ENCODE measurements at places on chromosomes 3 and 15.

- DNase-seq, result no peak
Observed at GRCh38 chr3:102400766-102401165, 34.0 kb upstream of the ZPLD1 start.

- no peak for DNase-seq
Observed at GRCh38 chr15:25374143-25374542, 64.7 kb downstream of the UBE3A start.

DNA sequence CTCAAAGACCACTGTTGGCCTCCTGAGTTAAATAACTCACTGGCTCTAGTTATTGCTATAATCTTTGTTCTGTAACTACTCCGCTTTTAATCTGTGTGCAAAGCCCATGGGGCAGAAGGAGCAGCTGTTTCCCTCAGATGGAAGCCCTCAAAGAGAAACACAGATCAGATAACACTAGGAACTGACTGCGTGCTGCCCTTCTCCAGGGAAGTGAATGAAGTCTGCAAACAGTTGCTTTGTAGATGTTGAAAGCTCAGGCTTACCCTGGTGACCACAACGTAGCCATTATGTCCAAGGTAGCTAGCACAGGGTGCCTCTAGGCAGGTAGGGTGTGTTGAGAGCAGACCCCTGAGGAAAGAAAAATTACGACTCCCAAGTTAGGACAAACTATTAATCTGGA is 152.3 kb upstream of the STAC start:
- no peak for DNase-seq

DNA sequence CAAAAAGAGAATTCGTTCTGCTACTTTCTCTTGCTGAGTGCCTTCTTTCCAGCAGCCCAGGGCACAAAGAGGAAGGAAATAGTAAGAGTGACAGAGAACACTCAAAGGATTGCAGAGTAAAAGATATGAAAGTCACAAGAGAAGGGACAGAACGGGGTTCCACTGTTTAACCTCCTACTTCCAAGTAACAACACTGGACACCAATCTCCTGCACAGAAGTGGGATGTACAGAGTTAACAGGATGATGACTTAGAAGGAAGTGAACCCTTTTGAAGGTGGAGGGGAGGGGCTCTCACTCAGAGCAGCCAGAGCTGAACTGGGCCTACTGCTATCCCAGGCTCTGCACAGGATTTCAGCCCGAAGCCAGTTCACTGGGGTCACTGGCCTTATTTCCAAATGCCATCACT is 130.1 kb upstream of the PRICKLE2 start:
- DNase-seq, result no peak

GRCh38 chr15:66651913-66652642 is 50.0 kb upstream of the SMAD6 start:
- no peak for DNase-seq

DNA sequence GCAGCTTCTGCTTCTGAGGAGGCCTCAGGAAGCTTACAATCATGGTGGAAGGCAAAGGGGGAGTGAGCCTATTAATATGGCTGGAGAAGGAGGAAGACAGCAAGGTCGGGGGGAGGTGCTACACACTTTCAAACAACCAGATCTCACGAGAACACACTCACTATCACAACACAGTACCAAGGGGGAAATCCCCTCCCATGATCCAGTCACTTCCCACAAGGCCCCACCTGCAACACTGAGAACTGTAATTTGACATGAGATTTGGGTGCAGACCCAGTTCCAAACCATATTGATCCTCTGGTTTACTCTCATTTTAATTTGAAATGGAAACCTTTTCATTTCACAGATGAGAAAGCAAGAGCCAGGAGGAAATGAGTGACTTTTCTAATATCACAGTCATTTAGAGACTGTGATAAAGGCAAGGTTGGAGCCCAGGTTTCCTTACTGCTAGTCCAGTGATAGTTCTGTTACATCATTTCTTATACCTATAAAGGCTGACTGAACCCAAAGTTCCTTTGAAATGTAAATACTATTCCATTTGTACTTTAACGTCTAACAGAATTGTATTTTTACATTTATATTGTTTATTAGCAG is 105.8 kb upstream of the GAP43 start:
- DNase-seq, result no peak

GRCh38 chr3:128908951-128909350 is 29.5 kb downstream of the ACAD9 start:
- DNase-seq, result no peak

- DNase-seq, result no peak
Observed at GRCh38 chr3:195811756-195812155, at the start of gene MUC4. MUC4 (minus strand) TSS chr3:195811929; CDS start chr3:195811817, 112 bp downstream.

- no peak for DNase-seq
Observed at GRCh38 chr3:168988853-168989252, 674.7 kb downstream of the MECOM start.

- DNase-seq, result no peak
Observed at GRCh38 chr15:65571971-65572370, 39.0 kb downstream of the INTS14 start.

DNA sequence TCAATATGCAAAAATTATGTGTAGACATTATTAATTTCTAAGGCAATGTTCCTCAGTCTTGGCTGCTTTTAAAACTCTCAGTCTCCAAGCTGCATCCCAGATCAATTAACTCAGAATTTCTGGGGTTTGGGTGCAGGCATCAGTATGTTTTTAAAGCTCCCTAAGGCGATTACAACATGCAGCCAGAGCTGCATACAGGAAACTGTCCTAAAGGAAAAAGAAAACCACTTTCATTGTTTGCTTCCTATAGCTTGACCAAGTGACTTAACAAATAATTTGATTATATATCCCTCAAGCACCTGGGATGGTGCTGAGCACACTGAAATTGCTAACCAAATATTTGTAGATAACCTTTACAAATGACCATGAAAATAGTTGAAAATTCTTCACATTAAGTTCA is 194.7 kb downstream of the DTWD1 start:
- no peak for DNase-seq

DNA sequence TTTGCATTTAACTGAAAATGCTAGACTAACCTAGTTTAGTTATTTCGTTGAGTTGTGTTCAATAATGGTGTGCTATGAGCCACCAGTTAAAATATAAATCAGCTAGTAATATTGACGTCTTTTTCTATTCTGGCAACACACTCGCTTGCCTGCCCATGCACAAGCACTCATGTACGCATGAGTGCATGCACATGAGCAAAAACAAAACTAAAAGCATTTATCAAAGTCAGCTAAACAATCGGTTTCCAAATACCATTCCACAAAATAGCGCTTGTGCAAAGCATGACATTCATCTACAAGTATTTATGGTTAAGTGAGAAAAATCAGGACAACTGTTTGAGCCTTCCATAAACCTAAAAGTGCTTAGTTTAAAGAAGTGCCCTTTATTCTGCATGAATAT is 13.1 kb upstream of the SAMMSON start:
- DNase-seq, result no peak

GRCh38 chr15:52427804-52428203 is 100.9 kb downstream of the MYO5A start:
- no peak for DNase-seq

- DNase-seq, result no peak
Observed at GRCh38 chr15:58467722-58468423, 36.1 kb downstream of the LIPC start.

GRCh38 chr3:53084310-53085001 is 38.6 kb upstream of the SFMBT1 start:
- no peak for DNase-seq

DNA sequence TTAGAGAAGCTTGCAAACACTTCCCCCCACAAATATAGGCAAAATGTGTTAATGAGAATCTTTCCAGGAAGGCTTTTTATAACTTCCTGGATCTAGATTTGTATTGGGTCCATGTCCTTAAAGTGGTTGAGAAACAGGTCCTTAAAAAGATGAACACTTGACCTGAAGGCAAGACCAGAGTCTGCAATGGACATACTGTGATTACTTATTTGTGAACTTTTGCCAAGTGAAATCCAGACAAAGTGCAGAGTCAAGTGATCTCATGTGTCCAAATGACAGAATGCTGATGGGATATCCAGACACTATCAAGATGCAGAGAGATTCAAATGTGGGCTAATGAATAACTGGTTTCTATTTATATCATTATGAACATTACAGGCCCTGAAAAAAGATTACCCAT is 43.8 kb downstream of the FRMD4B start:
- DNase-seq, result no peak
